M059J (cell line): ENCODE measurements at places on chromosomes 1 and 21.

- no peak for DNase-seq
Measured at GRCh38 chr21:32330784-32331311, 32.2 kb downstream of the MRAP start.

GRCh38 chr1:158059984-158060383, 66.5 kb downstream of the KIRREL1 start:
- DNase-seq, result no peak

DNA sequence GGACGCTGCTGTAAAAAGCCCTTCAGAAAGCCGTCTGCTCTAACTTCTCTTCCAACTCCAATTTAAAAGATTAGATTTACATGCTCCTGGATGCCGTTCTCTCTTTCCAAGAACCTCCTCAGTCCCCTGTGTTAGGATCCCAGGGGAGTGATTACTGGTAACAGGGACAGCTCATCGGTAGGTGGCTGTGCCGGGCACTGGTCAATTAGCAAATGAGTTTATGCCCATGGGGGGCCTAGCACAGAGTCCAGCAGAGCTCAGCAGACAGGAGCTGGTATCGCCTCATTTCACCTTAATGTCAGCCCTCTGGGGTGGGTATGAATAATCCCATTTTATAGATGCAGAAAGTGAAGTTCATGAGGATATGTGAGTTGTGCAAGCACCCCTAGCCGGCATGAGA, 191.9 kb downstream of the GRIK3 start:
- no peak for DNase-seq

- DNase-seq, result no peak
Measured at GRCh38 chr1:54361342-54361741, 44.9 kb downstream of the SSBP3 start.

GRCh38 chr1:44239331-44239960, 26.2 kb downstream of the DMAP1 start:
- DNase-seq, result peak; percentile 50

GRCh38 chr21:37459575-37459974, 93.0 kb downstream of the DYRK1A start:
- peak; percentile 53 for DNase-seq

- DNase-seq, result peak; percentile 59
Measured at GRCh38 chr1:197319631-197320030, 51.6 kb downstream of the CRB1 start.

- peak; percentile 47 for DNase-seq
Measured at GRCh38 chr21:44006656-44007055, 5.5 kb upstream of the TRAPPC10 start.

DNA sequence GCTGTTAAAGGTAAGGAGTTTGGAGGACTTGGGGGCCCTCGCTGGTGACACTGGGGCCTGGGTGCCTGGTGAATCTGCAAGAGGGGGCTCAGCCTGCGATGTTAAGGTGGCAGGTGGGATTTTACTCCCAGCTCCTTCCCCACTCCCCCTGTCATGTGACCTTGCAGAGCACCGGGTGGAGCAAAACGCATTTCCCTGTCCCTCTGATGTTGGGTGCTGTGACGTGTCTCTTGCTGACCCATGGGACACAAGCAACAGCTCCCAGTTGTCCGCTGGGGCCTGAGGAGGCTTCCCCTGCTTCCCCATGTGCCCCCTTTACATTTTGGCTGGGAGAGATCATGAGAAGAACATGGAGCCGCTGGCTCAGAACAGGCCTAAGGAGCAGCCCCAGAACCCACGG, 319.0 kb downstream of the MATN1 start:
- no peak for DNase-seq

DNA sequence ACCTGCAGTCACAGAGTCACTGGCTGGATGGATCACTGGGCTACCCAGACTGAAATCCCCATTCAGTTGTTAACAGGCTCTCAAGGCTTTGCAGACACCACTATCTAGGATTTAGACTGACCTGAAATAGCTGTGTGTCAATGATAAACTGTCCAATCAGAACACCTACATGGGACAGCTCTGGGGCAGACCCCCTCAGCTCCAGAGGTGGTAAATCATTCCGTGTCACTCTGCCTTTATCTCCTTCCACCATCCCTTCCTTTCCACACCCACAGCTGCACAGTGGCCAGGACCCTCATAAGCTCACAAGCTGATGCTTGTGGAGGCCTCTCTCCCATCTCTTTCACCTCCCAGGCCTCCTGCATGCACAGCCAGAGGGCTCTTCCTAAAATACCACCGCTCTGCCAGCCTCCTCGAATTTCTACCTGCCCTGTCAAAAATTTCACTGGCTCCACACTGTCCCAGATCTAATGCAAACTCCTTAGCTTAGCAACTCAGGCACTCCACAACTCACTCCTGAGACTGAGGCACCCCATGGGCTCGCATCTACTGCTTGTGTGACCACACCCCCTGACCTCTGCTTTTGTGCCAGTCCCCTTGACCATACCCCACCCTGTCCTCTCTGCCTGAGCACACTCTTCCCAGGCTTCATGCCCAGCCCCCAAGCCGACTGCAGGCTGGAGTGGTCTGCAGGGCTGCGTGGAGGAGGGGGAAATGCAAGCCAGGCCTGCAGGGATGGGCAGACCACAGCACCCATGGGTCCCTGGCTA, 5.8 kb downstream of the CAPZB start:
- no peak for DNase-seq

DNA sequence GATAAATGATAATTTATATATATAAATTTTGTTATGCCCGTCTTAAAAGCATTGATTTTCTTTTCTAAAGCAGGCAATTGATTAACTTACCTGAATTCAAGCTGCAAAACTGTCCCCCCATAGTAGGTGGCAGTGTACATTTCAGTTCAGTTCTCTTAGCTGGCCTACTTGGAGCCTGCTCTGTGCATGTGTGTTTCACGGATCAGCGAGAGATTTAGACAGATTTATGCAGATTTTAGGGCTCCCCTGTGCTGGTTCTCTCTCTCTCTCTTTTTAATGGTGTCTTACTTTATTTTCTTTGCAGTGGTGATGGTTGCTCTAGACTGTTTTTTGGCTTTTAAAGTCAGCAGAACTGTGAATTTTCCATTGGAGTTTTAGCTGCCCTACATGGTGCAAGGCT, 30.7 kb downstream of the CLIC4 start:
- DNase-seq, result no peak

DNA sequence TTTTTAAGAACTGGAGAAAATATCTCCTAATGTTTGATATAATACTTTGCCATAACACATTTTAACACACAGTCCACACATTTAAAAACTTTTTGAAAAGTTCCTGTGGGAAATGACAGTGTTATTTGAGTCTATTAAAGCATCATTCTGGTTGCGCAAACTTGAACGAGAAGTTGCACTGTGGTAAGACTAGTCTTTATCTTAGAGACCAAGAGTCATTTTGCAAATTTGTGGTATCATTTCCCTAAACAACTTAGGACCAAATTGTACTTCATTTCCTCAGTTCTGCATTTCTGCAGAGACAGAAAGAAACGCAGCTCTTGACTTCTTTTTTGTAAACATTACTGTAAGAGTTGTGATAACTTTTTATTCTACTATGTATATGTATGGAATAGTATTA, at the start of gene RGS18:
RGS18 (plus strand) TSS at position 282 of the 400 bp plus-strand sequence. CDS start 176 bp downstream, outside the sequence.
- DNase-seq, result no peak

- DNase-seq, result peak; percentile 95
Measured at GRCh38 chr21:39094847-39095579, 88.2 kb downstream of the PSMG1 start.

DNA sequence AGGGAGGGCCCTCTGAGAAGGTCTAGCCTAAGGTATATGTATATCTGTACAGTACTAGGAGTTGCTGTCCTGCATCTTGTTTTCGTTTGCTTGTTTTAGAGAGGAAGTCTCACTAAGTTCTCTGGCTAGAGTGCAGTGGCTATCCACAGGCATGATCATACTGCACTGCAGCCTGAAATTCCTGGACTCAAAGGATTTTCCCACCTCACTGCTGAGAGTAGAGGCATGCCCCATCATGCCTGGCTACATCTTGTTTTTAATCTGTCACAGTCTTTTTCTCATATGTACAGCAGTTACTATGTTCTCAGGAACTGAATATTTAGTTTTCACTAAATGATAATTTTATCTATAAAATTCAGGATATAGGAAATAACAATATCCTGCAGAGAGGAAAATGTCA, 15.3 kb upstream of the PYHIN1 start:
- no peak for DNase-seq

DNA sequence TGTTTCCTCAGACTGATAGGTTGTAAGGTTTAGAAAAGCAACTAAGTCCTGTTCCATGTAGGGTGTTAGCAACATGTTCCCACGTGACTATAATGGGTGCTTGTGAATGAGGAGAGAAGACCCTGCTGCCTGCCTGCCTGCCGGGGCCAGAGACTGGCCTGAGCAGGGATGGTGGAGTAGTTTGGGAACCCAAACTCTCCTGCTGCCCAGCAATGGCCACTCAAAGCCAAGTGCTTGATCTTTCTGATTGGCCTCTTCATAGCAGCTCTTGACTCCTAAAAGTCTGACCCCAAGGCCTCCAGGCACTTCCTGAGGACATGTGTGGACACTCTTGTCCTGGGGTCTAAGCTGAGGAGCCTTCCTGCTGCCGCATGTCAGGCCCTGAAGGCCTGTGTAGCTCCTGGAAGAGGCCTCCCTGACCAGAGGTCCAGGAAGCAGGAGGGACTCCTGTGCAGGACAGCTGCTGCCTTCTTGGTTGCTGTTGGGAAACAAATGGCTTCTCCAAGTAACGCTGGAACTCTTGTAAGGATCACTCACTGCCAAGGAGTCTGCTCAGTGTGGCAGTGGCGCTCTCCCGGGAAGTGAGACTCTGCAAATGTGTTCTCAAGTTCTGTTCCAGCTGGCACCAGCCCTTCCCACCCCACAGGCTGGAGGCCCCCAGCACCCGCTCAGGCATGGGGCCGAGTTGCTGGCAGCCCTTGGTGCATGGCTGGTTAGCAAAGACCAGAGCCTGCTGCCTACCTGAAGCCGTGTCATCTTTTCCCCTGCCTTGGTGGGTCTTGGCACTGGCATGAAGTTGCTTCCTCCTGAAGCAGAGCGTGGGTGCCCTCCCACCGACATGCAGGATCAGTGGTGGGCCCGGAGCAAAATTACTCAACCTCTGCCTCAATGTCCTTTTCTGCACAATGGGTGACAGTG, 35.5 kb downstream of the MAN1C1 start:
- no peak for DNase-seq

- peak; percentile 74 for DNase-seq
Measured at GRCh38 chr1:246506674-246507481, at the start of gene SMYD3. TSS of gene SMYD3 (minus strand) at chr1:246507279.

- peak; percentile 6 for DNase-seq
Measured at GRCh38 chr1:66439031-66439740, 94.8 kb upstream of the SGIP1 start.

- peak; percentile 41 for DNase-seq
Measured at GRCh38 chr1:31183927-31184554, 55.6 kb downstream of the NKAIN1 start.

DNA sequence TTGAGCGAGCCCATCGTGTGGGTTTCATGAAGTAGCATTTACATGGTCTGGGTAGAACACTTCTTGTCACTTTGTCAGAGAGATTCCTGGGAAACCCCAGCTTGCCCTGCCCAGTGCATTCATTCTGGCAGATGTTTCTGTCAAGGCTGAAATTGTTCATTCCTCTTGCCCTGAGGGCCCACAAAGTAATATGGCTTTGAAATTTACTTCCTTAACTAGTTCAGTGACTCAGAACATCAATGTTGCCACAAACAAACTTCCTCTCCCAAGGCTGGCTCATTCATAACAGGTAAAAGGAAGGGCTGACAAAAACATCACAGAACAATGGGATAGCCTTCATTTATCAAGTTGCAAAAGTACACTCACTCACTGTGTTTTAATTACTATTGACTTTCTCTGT, 5.0 kb upstream of the KIAA0040 start:
- peak; percentile 82 for DNase-seq

DNA sequence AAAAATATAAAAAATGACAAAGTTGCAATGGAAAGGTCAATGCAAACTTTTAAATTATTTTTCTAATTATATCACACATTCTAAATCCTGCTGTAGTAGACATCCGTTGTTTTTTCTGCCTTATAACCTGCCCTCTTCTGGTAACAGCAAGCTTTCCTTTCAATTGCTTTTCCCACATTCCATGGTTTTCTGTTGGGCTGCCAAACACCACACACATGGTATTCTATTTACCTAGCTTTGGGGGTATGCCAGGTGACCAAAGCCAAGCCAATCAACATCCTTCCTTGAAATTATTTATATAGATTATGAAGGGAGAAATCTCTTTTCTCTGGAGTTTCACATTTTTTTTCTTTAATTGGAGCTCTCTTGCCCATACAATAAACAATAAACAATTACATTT, 3.4 kb upstream of the LAMC1 start:
- peak; percentile 75 for DNase-seq

- DNase-seq, result no peak
Measured at GRCh38 chr1:2025491-2025981, 6.4 kb downstream of the GABRD start.

DNA sequence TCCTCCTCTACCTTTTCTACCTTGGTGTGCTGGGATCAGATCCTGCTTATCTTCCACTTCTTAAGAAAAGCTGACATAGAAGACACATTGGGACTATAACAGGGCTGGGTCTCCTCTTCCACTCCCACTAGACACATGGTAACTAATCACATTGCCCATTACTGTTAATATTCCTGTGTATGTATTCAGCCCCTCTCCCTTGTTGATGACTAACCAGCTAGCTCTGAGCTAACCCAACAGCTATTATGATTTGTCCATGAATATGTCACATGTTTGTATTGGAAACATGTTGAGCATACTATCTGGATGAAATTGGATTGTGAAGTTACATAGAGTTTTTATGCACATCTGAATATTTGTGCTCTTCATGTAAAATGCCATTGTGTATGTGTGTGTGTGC, 52.9 kb downstream of the MPZL1 start:
- peak; percentile 36 for DNase-seq

GRCh38 chr1:24020025-24020424, 39.9 kb upstream of the SRSF10 start:
- no peak for DNase-seq

DNA sequence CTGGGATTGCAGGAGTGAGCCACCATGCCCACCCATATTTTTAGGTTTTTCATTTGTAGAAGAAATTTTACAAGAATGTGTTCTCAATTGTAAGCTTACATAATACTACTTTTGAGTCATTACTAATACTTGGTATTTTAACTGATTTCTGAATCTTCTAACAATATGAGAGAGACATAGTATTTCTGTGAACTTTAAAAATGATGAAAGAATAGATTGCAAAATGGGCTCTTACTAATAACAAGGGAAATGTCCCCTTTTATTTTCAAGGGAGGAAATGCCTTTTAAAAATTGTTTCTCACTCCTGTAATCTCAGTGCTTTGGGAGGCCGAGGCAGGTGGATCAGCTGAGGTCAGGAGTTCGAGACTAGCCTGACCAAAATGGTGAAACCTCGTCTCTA, 5.9 kb downstream of the AGO3 start:
- no peak for DNase-seq

- no peak for DNase-seq
Measured at GRCh38 chr1:239831577-239832355, 259.9 kb upstream of the FMN2 start.

GRCh38 chr1:209102120-209102519, 481.4 kb upstream of the CAMK1G start:
- DNase-seq, result no peak
